Cortex of kidney (tissue), 1 donor: ENCODE measurements at places on chromosomes 3 and 15.

DNA sequence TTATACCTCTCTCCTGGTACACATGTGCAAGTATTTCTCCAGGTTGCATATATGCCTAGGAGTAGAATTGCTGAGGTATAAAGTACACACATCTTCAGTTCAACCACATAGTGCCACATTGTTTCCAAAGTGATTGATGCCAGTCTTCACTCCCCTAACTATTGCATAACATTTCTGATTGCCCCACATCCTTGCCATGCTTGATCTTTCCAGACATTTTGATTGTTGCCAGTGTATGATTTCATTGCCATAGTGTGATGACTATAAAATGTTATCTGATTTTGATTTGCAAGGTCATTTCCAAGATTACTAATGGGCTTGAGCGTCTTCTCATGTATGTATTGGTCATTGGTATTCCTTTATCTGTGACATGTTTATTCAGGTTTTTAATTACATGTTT lies 61.1 kb upstream of the MLF1 start:
- DNase-seq, result no peak

GRCh38 chr15:72227192-72227586 lies 3.8 kb downstream of the PKM start:
- no peak for DNase-seq

DNA sequence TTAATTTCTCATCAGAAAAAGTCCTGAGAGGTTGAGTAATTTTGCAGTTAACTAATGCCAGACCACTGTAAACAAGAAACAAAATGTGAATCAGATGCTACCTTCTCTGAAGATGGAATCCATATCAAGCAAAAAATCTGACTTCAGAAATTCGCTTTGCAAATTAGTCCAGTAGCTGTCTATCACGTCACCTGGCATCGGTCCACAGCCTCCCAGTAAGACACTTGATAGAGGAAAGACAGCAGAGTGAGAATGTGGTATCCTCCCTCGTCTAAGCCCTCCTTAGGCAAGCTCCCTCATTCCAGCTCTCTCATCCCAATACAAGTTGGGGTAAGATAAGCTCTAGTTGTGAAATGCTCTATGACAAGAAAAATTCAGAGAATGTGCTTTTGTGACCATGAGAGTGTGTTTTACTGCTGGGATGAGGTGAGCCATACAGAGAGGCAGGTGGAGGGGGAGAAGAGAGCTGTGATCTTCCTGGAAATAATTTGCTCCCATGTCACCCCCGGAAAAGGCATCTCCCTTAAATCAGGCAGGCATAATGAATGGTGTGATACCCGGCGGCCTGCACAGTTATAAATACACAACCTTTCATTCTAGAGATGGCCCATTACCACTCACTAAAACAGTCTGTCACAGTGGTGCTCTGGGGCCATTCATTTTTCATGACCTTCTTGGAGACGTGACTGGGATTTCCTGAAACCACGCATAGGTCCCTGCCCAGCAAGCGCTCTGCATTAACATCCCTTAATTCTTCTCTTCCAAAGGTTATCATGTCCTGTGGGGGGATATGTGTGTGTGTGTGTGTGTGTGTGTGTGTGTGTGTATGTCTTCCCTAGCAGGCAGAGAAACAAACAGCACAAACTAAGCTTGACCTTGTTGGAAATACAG lies 602.0 kb upstream of the KCNMB2 start:
- DNase-seq, result no peak

GRCh38 chr3:54355800-54356199 lies 233.4 kb downstream of the CACNA2D3 start:
- no peak for DNase-seq

- no peak for DNase-seq
Measured at GRCh38 chr3:14450922-14451606, 48.7 kb downstream of the SLC6A6 start.

DNA sequence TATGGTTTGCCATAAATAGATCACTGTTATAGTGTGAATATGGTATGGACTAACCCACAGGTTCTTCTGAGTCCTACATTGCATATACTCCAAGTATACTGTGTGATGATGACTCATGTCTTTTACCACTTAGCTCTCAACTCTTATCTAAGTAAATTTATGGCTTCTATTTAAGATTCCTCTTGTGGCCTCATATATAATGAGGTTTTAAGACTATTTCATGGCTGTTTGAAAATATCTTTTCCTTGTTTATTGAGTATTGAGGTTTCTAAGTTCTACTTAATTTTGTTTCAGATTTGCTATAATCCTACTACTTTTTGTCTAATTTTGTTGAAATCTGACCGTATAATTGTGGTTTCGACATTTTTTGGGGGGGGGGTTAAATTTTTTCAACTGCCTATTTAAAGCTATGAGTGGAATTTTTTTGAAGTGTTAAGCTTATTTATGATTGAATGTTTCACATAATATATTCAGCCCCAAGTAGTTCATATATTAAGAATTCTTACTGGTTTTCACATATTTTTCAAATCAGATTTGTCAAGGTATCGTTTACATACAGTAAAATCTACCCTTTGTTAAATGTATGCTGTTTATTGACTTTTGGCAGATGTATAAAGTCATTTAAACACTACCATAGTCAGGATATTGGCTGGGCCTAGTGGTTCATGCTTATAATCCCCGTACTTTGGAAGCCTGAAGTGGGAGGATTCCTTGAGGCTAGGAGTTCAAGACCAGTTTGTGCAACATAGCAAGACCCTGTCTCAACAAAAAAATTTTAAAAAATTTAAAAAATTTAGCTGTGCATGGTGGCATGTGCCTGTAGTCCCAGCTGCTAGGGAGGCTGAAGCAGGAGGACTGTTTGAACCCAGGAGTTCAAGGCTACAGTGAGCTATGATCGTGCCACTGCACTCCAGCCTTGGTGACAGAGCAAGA lies 11.7 kb downstream of the SLC25A36 start:
- DNase-seq, result no peak

- DNase-seq, result no peak
Measured at GRCh38 chr3:167851171-167851570, 115.7 kb downstream of the SERPINI1 start.
